CMK (cell line): ENCODE measurements at places on chromosomes 6 and 20.
A peak's percentile ranks its signal among the peaks of the same experiment; 100 is the strongest.

- no peak for DNase-seq
Measured at GRCh38 chr6:22113026-22113766, 183.6 kb downstream of the PRL start.

GRCh38 chr20:39939241-39939865 lies 749.7 kb downstream of the MAFB start:
- no peak for DNase-seq

GRCh38 chr6:89997456-89998445 lies 103.5 kb downstream of the GJA10 start:
- no peak for DNase-seq

DNA sequence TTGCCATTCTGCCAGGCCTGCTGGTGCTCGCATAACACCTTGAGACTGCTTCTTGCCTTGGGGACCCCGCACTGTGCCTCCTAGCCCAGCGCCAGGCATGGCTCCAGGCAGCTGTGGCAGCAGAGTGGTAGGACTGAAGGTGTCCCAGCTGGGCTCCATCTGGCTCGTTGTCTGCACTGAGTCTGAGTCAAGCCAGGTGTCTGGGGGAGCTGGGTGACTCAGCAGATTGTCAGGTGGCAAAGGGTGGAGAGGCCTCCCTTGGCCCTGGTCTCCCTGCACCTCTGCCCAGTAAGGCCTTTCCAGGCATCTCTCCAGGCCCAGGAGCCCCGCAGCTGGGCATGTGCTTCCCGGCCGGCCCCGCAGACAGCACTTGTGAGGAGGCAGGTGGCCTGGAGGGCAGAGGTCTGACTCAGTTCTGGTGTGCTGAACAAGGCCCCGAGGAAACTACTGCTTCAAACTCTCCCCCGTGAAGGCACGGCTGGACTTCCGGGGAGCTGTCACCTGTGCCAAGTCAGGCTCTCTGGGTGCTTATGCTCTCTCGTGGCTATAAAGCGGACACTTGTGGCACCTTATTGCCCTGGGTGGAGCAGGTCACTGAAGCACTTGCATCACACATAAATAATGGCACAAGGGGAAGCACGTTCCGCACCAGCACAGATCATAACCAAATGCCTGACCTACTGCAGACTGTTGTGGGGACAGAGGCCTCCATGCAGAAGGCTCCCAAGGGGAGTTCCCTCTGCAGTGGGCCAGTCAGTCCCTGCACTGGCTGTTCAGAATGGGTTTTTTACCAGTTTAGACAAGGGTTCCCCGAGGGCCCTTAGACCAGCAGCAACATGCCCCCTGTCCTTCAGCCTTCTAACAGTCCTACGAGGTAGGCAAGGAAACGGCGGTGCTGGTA lies 27.5 kb downstream of the FOXC1 start:
- no peak for DNase-seq

DNA sequence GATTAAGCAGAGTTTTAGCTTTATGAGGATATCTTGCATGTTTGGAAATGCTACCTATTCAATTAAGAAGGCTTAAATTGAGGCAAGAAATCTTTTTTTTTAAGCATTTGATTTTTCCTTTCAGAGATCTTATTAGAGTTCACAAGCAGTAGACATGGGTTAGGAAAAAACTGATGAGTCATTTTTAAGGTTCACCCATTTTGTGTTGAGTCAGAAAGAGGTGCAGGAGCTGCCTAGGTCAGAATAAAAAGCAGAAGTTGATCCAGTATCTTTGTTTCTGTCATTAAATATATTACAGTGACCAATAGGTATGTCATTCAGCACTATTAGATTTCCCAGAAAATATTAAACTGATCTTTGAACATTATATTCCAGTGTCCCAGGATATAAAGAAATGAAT lies 306.8 kb downstream of the LMBRD1 start:
- no peak for DNase-seq

GRCh38 chr6:90136176-90136575 lies 160.5 kb downstream of the BACH2 start:
- DNase-seq, result no peak

- DNase-seq, result no peak
Measured at GRCh38 chr20:9482180-9482579, 32.2 kb upstream of the LAMP5 start.

DNA sequence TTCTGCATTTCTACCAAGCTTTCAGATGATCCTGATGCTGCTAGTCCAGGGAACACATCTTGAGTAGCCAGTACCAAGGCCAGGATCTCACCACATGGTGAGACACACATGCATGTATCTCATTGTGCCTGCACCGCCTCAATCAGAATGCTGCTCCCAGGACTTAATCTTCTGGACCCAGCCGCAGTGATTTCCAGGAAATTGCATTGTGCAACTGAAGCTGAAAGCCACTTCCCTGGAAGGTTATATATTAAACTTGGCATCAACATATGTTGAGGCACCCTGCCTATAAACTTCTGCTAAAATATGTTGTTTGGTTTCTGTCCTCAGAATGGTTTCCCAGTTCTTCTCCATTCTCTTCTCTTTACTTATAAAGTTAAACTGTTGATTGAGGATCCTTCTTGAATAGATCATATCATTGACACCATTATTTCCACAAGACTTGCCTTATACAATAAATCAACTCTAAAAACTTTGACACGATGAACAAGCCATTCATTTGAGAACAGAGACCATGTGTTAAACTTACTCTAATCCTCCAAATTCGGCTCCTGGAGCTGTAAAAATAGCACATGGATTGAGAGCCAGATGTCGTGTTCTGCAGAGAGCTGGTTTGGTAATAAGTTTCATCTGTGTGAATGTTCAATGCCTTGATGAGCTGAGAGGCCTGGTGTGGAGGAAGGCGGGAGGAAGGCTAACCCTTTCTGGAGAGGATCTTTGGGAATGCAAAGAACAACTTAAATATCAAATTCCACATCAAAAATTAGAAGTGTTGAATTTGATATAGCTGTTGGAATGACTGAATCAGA lies 65.0 kb upstream of the PCSK2 start:
- DNase-seq, result no peak

DNA sequence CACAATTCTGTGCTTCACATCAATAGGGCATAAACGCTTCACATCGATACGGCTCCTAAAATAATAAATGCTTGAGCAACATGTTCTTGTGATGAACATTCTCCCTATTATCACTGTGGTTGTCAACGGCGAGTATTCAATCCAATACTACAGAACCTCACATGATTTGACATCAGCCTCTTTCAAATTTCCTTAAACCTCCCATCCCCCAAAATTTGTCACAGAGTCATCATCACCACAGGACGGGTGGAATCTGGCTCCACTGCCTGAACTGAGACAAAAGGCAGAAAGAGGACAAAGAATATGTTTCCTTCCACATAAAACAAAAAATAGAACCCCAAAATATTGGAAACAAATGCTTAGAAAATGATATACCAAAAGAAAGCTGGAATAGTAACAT lies 7.3 kb downstream of the THEMIS start:
- DNase-seq, result no peak

- DNase-seq, result no peak
Measured at GRCh38 chr20:58996226-58996611, 10.8 kb downstream of the CTSZ start.

- DNase-seq, result no peak
Measured at GRCh38 chr6:165825256-165825815, 162.3 kb upstream of the PDE10A start.

GRCh38 chr6:48101290-48101689 lies 9.7 kb downstream of the PTCHD4 start:
- DNase-seq, result no peak

- no peak for DNase-seq
Measured at GRCh38 chr6:120056085-120056484, 706.5 kb upstream of the MAN1A1 start.

DNA sequence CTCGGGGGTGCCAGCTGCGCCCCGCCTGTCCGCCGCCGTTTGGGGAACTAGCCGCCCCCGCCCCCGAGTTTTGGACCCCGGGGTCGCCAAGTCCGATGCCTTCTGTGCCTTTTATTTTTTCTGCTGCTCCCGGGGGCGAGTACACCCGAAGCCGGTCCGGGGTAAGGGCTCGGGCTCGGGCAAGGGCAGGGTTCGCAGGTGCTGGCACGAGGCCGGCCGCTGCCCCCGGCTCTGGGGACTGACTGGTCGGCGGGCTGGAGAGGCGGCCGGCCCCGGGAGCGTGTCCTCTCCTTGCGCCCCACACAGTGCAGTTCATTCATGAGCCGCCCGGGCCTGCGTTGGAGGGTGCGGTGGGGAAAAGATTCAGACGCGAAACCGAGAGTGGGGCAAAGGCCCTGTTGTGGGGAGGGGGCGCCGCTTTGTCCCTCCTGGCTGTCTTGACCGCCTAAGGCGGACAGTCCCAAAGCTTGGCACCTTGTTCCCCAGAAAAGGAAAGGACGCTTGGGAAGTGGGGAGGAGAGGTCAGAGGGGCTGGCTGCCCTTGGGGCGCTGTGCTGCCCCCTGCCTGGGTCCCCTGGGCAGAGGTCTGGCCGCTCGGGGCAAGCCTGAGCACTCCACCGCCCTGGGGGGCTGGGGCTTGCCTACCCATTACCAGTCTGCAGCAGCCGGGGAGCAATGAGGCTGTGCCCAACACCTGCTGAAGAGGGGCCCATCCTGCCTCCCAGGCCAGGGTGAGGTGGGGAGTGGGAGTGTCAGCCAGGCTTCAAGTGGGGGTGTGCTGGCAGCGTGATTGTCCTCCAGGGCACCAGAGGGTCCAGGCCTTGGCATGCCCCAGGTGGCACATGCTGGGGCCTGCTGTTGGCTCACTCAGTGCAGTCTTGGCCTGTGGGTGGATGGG lies 915 bp downstream of the TMEM63B start:
- no peak for DNase-seq

GRCh38 chr6:167668019-167668753 lies 158.5 kb upstream of the AFDN start:
- DNase-seq, result no peak

- no peak for DNase-seq
Measured at GRCh38 chr20:46688151-46689081, 828 bp downstream of the TP53RK start.

GRCh38 chr6:38799529-38800184 lies 84.5 kb downstream of the DNAH8 start:
- no peak for DNase-seq

DNA sequence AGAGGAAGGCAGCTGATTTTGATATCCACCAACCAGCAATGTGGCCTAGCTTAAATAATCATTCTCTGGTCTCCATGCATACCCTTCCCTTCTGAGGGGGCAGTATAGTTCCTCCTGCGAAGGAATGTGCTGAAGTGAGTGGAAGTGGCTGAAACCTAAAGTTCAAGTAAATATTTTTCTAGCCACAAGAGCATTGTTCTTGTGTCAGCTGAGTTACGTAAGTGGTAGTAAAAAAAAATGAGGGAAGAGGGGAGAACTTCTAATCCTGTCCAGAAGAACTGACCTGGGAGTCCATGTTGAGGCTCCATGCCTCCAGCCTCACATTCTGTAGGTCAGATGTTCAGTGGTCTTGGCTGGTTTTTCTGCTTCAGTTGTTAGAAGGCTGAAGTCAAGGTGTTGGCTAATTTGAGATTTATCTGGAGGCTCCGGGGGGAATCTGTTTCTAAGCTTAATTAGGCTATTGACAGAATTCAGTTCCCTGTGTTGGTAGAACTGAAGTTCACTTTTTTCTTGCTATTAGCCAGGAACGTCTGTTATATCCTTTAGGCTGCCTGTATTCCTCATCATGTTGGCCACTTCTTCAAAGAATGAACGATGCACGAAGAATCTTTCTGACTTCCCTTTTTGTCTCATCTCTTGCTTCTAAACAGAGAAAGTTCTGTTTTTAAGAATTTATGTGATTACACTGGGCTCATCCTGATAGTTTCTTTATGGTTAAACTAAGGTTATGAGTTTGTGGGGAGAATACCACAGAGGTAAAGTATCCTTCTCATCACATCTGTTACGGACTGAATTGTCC lies 207.1 kb upstream of the PRSS16 start:
- no peak for DNase-seq

DNA sequence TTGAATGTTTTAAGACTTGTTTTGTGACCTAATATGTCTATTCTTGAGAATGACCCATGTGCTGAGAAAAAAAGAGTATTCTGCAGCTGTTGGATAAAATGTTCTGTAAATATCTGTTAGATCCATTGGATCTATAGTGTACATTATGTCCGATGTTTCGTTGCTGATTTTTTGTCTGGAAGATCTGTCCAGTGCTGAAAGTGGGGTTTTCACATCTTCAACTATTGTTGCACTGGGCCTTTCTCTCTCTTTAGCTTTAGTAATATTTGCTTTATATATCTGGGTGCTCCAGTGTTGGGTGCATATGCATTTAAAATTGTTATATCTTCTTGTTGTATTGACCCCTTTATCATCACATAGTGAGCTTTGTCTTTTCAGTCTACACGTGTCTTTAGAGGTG lies 5.7 kb upstream of the SIRPB2 start:
- no peak for DNase-seq

- no peak for DNase-seq
Measured at GRCh38 chr6:27237089-27237803, 10.3 kb upstream of the PRSS16 start.

- peak; percentile 49 for DNase-seq
Measured at GRCh38 chr6:79544939-79545450, 7.8 kb upstream of the LCA5 start.

DNA sequence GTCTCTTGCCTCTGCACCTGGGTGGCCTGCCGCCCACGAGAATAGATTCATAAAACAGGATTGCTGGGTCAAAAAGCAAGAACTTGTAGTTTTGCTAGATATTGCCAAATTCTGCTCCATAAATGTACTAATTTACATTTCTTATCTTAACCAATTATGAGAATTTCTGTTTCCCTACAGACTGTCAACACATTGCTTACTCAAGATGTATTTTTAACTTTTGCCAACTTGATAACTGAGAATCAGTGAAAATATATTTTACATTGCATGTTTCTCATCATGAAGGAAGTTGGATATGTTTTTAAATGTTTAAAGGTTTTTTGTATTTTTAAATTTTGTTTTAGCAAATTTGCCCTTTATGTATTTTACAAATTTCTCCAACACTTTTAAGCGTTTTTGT lies 664.8 kb downstream of the MMUT start:
- DNase-seq, result no peak

GRCh38 chr6:162270966-162271365 lies 456.6 kb downstream of the PRKN start:
- DNase-seq, result no peak

DNA sequence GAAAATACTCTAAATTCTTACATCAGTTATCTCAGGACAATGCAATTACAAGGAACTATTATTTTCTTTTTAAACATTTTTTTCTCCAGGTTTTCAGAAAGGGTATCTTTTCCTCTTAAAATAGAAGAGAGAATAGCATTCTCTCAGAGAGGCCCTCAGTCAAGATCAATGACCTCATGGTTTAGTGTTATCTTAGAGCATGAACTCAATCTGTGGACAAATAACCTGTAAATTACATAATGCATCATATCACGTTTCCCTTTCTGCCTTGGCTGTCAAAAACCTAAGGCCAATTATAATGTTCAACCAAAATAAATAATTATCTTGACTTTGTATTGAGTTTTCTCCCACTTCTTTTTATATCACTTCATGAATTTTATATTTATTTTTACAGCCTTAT lies 202.2 kb downstream of the SLC24A3 start:
- no peak for DNase-seq

- no peak for DNase-seq
Measured at GRCh38 chr6:146090474-146090873, 61.6 kb downstream of the GRM1 start.

DNA sequence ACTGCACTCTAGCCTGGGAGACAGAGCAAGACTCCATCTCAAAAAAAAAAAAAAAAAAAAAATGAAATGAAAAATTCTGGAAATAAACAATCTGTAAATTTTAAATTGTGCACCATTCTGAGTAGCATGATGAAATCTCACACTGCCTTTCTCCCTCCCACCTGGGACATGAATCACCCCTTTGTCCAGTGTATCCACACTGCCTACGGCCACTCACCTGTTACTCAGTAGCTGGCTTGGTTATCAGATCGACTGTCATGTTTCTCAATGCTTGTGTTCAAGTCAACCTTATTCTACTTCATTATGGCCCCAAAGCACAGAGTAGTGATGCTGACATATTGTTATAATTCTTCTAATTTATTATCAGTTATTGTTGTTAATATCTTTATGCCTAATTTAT lies 58.7 kb upstream of the MTHFD1L start:
- DNase-seq, result no peak
